ENCODE measurements at places on chromosomes 4 and X.

DNA sequence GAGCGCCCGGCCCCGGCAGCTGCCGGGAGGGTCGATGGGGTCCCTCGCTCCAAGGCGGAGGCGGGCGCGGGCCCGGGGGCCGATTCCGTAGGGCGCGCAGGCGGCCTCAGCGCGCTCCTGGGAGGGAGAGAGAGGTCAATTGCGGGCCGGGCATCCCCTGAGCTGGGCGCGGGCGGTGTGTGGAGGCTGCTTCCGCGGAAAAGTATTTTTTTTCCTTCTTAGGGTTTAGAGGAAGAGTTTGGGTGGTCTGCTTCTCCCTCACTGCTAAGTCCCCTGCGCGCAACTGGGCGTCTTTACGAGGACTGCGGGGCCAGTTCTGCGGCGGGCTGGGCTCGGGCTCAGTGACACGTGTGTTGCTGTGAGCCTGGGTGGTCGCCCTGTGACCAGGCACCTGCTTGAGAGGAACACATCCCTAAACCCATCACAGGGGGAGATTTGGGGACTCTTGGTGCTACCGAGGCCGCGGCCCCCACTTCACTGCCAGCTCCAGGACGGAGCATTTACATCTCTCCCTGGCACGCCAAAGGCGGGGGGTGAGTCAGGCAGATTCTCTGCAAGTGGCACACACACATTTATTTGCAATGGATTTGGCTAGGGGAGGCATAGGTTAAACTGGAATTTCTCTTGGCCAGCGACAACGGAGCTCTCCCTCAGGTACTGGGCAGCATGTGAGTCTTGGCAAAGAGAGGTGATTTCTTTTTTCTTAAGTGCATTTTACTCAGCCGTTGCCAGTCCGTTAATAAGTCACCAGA is 151.2 kb upstream of the SLC4A4 start:
- DNase-seq = no peak

- no peak for DNase-seq
Measured at GRCh38 chr4:133776503-133776902, 425.1 kb downstream of the PABPC4L start.

GRCh38 chrX:102659790-102660757 is 8.8 kb downstream of the GPRASP1 start:
- DNase-seq = peak; percentile 67

GRCh38 chrX:70525733-70526132 is 81.1 kb downstream of the DLG3 start:
- no peak for DNase-seq

- no peak for DNase-seq
Measured at GRCh38 chrX:70172221-70172620, 5.1 kb upstream of the DGAT2L6 start.

- no peak for DNase-seq
Measured at GRCh38 chr4:3227878-3228675, 20.9 kb upstream of the MSANTD1 start.

DNA sequence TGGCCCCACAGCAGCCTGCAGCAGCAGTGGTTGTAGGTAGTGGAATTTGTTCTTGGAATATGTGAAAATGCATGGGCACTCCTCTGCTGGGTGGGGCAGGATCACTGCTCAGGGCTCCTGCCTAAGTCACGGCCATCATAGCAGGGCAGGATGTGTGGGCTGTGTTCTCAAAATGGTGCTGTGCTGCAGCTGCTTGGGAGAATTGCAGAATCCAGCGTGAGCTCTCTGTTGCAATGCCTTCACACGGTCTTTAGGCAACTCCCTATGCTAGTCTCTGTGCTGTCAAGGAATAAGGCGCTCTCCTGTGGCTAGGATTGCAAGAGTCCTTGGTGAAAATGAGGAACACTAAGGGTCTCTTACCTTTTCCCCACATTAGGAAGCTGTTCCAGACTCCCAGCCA is 42.9 kb downstream of the F8 start:
- DNase-seq = peak; percentile 80

- DNase-seq = no peak
Measured at GRCh38 chr4:81498046-81498445, 26.3 kb upstream of the RASGEF1B start.

- DNase-seq = peak; percentile 20
Measured at GRCh38 chr4:125313497-125313896, 1.3 kb upstream of the FAT4 start.

GRCh38 chr4:169601016-169601771 is 11.2 kb downstream of the NEK1 start:
- DNase-seq = no peak

DNA sequence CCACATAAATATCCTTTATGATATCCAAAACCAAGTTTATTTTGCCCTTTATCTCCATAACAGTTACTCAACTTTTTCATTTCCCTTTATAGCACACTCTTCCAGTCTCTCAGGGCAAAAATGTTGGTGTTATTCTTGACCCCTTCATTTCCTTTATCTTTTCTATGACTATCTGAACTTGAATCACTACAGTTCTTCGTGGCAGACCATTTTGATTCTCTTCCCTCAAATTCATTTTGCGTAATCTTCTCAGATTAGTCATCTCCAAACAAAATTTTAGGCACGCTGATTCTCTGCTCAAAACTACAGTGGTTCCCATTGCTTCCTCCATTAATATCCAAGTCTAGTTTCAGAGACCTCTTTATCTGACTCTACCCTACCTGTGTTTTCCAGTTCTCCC is 26.1 kb downstream of the RUFY3 start:
- no peak for DNase-seq

- no peak for DNase-seq
Measured at GRCh38 chrX:85544609-85545008, 165.1 kb upstream of the POF1B start.

DNA sequence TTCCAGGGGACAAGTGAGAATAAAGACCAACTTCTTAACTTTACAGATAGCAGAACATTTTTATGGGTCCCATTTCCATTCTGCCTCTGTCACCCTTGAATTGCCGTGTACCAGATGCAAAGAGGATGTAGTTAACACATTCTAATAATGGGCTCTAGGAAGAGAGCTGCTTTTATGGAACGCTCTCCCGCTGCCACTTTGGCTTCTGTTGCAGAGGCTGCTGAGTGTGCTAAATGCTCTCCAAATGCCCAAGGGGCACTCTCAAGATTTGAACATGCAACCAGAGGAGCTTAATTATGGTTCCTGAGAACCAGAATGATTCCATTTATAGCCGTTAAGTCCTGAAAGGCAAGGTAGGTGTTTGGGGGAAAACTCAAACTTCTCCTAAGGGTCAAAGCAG is 28.1 kb upstream of the GPC3 start:
- DNase-seq = no peak

- DNase-seq = no peak
Measured at GRCh38 chr4:151783867-151784266, 23.1 kb upstream of the GATB start.

GRCh38 chr4:1198098-1198844 is 25.9 kb upstream of the SPON2 start:
- DNase-seq = no peak

- DNase-seq = no peak
Measured at GRCh38 chr4:8441499-8442091, 1.0 kb downstream of the TRMT44 start.

GRCh38 chr4:124682384-124682783 is 30.1 kb downstream of the ANKRD50 start:
- no peak for DNase-seq

- DNase-seq = no peak
Measured at GRCh38 chr4:102580463-102580842, 79.3 kb downstream of the NFKB1 start.

- no peak for DNase-seq
Measured at GRCh38 chrX:19705196-19705769, 182.1 kb downstream of the SH3KBP1 start.

DNA sequence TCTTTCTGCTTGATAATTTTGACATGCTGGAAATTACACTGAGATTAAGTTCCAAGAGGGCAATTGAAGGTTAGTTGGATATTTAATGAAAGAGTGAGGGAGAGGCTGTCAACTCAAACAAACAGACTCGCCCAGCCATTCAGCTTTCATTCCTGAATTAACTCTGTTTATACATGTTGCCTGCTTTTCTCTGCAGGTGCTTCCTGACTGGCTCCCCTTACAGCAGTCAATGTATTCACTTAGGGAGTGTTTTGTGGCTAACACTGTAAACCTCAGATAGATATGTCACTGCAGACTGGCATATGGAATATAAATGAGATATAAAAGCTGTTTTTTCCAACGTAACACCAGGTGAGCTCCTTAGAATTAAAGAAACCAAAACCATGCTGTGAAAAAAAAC is 28.7 kb downstream of the TMPRSS11A start:
- DNase-seq = no peak

DNA sequence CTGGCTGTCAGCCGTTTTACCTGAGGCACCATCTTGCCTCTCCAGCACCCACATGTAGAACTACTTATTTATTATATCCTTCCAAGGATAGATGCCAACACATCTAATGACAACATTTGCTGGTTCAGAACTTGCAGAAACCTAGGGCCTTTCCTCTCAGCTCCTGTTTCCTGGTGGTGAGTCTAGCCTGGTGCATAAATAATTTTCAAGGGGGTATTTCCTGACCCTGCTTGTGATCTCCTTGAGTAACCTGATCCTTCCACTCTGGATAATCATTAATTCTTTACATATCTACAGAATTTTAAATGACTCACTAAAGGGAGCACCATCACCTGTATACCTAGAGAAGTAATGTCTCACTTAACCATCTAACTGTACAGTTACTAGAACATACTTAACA is 153.4 kb downstream of the PPARGC1A start:
- DNase-seq = no peak

DNA sequence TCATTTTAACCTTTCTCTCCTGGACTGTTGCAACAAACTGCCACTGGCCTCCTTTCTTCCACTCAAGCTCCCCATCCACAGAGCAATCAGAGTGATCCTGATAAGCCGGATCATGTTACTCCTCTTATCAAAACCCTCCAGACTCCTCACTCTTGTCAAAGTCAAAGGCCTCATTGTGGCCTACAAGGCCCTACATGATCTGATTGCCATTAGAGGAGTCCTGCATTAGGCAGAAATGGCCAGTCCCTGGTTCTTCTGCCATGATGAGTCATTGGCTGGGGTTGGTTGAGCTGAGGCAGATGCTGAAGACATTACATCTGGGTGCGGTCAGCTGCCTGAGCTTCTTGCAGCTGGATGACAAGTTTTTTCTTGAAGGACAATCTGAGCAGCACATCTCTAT is 32.7 kb upstream of the CASK start:
- DNase-seq = no peak

DNA sequence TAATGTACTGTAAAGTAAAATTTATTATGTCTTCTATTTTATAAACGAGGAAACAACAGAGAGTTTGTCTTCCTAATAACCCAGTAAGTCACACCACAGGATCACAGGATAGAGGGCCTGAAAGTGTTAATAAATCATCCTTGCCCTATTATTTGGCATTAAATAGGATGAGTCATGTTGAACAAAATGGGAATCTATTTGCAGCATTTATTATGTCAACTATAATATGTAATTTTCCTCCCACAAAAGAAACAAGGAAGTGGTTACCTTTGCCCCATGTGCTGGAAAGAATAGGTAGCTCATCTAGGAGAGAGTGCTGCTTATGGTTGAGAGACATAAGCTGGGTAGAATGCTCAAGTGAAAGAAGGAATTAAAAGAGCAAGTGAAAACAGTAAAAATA is 237.6 kb upstream of the NDST3 start:
- DNase-seq = no peak

- DNase-seq = no peak
Measured at GRCh38 chr4:139978692-139979091, 175.3 kb downstream of the MAML3 start.

DNA sequence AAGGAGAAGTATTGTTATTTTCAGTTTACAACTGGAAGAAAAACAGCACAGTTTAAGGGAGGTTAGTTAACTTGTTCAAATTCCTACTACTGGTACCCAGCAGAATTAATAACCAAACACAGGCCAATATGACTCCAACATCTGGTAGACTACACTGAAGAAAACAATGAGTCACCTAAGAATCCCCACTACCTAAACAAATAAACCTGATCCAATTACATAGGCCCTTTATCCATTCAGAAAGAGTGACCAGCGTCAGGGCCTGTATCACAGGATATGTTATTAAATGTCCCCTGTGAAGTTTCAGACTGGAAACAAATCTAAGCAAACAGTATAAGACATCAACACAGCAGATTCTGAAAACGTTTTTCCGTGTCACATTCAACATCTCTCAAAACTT is 492.5 kb upstream of the INTU start:
- no peak for DNase-seq

- no peak for DNase-seq
Measured at GRCh38 chrX:45986971-45987370, 558.2 kb downstream of the ZNF674 start.

DNA sequence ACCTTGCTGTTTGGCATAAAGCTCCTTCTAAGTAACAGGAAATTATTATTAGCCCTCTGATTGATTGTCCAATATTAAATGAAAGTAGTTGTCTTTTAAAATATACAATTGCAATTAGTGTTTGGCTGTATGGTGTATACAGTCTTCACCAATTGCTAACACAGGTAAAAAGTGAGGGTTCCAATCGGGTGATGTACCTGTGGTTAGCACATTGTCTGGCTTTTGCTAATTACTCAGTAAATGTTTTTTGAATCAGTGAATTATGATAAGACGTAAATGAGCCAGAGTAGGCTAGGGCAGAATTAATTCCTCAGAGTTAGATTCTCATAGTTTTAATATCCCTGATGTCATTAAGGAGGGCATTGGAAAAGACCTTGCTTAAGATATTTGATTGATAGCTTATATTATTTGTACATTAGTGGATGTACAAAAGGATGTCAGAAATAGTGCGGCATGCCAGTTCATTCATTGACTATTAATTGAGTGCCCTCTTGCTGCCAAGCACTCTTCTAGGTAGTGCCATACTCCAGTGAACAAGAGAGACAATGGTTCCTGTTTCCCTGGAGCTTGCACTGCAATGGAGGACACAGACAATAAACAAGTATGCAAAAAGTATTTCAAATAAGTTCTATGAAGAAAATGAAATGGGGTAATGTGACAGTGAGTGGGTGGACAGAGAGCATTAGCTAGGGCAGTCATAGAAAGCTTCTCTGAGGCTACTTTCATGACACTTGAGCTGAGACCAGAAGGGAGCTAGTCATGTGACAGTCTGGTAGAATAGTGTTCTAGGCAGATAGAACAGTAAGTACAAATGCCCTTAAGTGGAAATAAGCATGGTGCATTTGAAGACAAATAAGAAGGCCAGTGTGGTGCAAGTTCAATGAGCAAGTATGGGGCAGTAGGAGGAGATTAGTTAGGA is 205.9 kb upstream of the CASK start:
- DNase-seq = no peak

- DNase-seq = no peak
Measured at GRCh38 chr4:153217440-153217839, 13.2 kb downstream of the TRIM2 start.

Data from HL-60 (cell line).